ENCODE measurements at places on chromosomes 7 and 10.

GRCh38 chr7:106774768-106775551, 90.1 kb upstream of the PIK3CG start:
- no peak for DNase-seq

- no peak for DNase-seq
Measured at GRCh38 chr10:76149182-76149581, 717.8 kb downstream of the LRMDA start.

GRCh38 chr7:29315122-29315891, 120.7 kb downstream of the CHN2 start:
- DNase-seq: no peak

DNA sequence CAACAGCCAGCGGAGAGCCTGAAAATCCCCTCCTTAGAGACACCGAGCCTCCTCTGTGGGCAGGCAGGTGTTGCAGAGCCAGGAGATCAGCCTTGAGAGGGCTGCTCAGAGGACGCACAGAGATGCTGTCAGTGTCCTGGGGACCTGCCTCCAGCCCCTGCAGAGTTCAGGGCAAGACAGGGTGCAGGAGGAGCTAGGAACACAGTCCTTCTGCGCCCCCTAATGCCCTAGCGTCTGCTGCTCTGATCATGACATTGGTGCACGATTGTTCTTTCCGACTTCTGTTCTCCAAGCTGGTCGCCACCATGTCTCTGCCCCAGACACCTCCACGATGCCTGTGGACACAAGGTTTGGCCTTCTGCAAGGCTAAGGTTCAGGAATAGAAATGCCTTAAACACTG, 613.7 kb upstream of the MKI67 start:
- no peak for DNase-seq

GRCh38 chr7:92994901-92995300, 122.9 kb downstream of the SAMD9 start:
- no peak for DNase-seq

GRCh38 chr10:103554488-103555324, 61.2 kb downstream of the NEURL1 start:
- DNase-seq: no peak

- no peak for DNase-seq
Measured at GRCh38 chr7:67663644-67664043, 667.0 kb downstream of the TYW1 start.

DNA sequence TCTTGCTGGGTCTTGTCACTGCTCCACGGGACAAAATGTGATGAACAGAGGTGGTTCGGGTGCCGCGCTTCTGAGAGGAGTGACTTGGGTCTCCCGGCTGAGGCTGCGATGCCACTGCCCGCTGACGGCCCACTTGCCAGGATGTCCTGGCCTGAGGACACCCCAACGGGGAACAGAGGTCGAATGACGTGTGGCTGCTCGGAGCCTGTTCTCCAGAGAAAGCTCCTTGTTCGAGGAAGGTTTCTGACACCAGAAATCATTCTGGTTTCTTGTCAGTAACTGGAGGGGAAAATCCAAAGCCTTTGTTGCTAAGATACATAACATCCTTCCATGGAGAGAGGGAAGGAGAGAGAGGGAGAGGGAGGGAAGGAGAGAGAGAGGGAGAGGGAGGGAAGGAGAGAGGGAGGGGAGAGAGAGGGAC, 236.4 kb downstream of the WDR37 start:
- no peak for DNase-seq

Data from activated CD8-positive, alpha-beta memory T cell treated with anti-CD3 and anti-CD28 coated beads, Interleukin-2, amount 50 U/mL, for 4 hours (primary cell).